ENCODE measurements at places on chromosomes 12 and 14.

GRCh38 chr12:11651381-11651780 is 1.9 kb downstream of the ETV6 start:
- DNase-seq: no peak

- DNase-seq: no peak
Measured at GRCh38 chr14:95614349-95614748, 71.9 kb upstream of the TCL1B start.

DNA sequence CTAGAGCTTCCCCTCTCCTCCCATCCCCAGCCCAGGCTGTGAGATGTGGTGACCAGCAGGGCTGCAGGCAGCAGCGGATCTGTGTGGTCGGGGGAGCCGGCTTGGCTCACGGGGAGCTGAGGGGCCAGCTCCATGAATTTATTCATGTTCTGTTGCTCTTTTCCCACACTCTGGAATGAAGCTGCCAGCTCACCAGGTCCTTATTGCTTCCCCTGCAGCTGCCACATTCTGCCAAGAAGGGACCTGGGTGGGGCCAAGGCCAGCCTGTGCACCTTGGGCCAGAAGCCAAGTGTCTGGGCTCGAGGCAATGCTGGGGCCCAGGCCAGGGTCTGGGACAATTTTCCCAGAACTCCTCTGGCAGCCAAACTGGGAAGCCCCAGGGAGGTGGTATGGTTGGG is 2.5 kb upstream of the C1QL4 start:
- DNase-seq: no peak

- no peak for DNase-seq
Measured at GRCh38 chr14:79693935-79694334, 517.4 kb downstream of the DIO2 start.

DNA sequence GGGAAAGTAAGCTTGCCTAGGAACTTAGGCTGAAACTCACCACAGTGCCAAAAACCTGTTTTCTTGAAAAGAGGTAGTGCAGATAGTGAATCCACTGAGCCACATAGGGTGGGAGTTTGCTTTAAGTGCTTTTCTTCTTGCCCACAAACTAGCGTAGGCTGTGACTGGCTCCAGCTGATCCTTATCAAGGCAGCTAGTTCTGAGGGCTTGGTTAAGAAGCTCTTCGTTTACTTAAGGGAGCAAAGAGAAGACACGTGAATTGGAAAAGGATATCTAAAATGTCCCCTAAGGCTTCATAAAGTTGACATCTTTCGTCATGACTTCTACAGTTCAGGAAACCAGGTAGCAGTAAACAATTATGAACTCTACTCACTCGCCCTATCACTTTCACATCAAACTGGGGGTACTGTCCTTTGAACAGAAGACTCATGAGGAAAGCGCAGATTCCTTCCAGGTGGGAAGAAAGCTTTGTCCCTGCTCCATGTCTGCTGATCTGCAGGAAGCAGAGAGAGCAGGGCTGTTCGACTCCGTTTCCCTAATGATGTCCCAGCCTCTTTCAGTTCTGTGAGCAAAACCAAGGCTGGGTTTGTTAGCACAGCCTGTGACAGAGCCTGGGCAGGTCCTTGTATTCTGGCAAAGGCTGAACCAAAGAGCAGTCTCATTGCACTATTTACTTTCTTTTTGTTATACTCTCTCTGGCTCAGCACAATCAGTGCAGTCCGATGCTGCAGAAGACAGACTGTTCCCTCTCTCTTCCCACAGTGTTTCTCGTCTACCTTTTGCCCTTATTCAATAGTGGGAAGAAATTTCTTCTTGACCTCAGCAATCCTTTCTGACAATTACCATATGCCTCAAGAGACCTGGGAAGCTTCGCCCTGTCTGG is 93.5 kb upstream of the ETV6 start:
- DNase-seq: no peak
